CD4-positive, alpha-beta T cell treated with Interleukin-6 for 4 hours (primary cell): ENCODE measurements at places on chromosomes 11 and 22.

- DNase-seq = no peak
Measured at GRCh38 chr22:46580940-46581537, 39.1 kb upstream of the GRAMD4 start.

GRCh38 chr11:122923302-122923701 lies 40.7 kb downstream of the JHY start:
- no peak for DNase-seq

DNA sequence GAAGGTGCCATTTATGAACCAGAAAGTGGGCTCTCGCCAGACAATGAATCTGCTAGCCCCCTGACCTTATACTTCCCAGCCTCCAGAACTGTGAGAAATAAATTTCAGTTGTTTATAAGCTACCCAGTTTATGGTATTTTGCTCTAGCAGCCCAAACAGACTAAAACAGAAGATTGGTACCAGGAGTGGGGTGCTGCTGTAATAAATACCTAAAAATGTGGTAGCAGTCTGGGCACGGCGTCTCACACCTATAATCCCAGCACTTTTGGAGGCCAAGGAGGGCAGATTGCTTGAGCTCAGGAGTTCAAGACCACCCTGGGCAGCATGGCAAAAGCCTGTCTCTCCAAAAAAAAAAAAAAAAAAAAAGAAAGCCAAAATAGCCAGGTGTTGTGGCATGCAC lies 21.3 kb downstream of the TECTA start:
- no peak for DNase-seq

DNA sequence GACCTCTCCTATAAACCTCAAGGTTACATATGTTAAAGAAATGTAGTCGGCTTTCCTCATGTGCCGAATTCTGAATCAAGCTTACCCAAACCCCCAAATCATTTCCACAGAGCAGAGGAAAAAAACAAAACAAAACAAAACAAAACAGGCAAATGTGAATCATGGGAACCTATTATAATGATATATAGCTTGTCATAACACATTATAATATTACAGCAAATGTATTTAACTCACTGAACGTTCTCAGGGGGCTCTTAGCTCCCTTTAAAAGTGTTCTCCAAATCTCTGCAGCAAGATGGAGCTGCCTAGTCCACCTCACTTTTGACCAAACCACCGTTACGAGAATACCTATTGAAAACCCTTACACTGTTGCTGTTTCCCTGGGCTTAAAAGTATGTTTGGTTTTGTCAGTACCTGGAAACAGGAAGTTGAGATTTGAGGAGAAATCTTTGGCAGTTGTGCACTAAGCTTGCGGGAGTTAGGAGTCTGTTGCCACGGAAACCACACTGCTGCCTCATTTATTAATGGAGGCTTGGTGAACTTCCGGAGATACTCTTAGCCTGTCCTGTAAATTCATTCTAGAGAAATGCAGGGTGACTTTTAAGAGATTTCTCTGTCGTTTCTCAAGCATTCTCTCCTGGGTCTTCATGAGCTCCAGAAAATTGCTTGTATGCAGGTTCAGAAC lies 167.0 kb upstream of the RASSF10 start:
- no peak for DNase-seq

DNA sequence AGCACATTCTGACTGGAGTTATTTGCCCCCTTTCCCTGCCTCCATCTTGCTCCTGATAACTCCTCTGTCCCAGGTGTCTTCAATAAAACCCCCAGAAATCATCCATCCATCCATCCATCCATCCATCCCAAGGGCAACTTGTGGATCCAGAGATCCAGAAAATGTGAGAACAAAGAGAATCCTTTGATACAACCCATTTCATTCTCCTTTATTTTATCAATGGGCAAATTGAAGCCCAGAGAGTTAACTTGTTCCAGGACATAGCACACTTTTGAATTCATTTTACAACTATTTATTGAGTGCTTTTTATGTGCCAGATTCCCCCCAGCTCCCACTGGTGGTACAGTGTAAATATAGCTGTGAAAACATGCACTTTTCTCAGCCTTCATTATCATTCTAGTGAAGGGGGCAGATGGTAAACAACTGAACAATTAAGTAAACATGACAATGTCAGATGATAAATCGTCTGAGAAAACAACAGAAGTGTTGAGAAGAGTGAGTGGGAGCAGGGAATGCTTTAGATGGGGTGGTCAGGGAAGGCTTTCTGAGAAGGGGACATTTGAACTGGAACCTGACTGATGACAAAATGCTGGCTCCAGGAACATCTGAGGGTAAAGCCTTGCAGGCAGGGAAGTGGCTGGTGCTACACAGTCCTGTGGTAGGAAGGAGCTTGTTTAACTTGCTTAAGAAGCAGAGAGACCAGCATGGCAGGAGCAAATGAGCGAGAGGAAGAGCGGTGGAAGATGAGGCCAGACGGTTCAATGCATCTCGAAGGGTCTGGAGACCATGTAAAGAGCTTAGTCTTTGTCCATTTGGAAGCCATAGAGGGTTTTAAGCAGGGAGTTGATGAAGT lies 80.0 kb upstream of the TIMP3 start:
- DNase-seq = no peak

DNA sequence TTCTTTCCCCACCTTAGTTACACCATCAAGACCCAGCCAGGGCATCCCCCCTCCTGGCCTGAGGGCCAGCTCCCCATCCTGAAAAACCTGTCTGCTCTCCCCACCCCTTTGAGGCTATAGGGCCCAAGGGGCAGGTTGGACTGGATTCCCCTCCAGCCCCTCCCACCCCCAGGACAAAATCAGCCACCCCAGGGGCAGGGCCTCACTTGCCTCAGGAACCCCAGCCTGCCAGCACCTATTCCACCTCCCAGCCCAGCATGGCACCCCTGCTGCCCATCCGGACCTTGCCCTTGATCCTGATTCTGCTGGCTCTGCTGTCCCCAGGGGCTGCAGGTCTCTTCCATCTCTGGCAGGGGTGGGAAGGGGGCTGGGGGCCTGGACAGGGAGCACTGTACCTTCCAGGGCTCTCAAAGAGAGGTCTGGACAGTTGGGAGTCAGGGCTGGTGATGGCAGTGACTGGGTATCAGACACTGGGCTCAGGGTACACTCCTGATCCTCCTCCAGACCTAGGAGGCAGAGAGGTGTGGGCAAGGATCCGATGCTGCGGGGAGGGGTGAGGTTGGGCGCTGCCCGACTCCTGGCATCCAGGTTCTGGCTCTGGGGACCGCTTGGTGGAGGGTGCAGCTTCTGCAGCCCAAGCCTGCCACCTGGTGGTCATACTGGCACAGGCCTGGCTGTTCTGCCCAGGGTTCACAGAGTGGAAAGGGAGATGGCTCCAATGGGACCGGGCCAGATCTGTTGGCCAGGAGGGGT lies at the start of gene UPK2:
TSS of gene UPK2 (plus strand) at position 205 of the 753 bp plus-strand sequence. CDS start at position 258, 53 bp downstream.
- peak; percentile 93 for DNase-seq

- DNase-seq = no peak
Measured at GRCh38 chr22:17845790-17846189, 71.5 kb upstream of the BID start.

DNA sequence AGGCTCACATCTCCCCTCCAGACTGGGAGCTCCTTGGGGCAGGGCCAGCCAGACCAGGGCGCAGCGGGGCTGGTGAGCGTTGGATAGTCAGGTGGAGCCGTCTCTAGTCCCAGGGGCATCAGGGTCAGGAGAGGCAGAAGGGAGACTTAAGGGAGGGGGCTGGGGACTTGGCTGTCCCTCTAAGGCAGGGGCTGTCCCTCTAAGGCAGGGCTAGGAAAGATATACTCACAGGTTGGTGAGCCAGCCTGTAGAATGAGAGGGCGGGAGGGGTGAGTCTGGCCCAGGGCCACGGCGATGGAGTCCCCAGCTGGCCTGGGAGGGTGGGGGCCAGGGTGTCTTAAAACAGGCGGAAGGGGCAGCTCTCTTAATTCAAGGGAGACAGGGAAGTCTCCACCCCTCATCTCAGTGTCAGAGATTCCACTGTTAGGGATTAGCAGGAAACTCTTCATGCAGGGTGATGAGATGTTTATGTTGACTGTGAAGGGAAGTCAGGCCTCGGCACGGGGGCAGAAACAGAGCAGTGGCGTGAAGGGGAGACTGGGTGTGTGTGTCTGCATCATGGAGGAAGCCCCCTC lies 11.3 kb downstream of the P2RY2 start:
- no peak for DNase-seq

GRCh38 chr11:134289789-134290188 lies 13.6 kb downstream of the GLB1L3 start:
- no peak for DNase-seq

DNA sequence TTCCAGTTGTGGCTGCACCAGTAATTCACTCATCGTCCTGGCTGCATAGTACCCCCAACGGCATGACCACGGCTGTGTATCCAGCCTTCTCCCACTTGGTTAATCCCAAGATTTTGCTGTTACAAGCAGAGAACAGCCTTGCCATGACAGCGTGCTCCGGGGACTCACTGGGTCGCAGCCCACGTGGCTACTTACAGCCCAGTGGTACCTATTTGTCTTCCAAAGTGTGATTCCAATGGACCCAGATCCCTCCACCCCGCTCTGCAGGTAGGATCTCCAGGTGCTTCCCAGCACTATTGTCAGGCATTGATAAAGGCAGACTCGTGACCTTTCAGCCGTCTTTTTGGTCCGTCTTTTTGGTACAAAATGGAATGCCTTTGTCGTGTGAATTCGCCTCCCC lies 119.0 kb upstream of the FGF3 start:
- DNase-seq = no peak

DNA sequence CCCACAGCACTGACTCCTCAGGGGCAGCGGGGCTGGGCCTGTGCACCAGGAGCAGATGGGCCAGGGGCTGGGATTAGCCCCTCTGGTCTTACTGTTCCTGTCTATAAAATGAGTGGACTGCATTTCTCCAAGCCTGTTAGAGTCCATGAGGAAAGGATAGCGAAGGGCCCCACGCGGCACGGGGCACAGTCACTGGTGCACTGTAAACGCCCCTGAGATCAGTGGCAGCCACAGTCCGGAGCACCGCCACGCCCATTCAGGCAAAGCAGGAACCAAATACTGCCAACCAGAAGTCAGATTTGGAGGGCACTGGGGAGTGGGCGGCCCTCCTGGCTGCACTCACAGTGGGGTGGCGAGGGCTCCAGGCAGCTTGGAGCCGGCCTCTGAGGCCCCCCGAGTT lies 387.5 kb downstream of the TBC1D22A start:
- DNase-seq = no peak

DNA sequence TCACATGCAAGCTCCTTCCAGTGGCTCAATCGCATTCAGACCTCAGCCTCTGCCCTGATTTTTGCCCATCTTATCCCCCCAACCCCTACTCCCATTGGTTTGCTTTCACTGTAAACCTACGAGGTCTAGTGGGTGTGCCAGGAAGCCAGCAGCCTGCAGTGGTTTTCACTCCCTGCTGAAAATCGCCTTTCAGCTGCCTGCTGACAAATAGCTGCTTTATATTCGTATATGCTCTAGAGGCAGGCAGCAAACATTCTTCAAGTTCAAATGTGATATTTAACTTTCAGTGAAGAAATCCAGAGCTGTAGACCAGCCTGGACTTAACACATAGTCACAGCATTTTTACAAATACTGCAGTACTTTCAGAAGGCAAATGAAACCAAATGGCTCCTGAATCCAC lies 92.8 kb upstream of the APOA1 start:
- DNase-seq = peak; percentile 60

DNA sequence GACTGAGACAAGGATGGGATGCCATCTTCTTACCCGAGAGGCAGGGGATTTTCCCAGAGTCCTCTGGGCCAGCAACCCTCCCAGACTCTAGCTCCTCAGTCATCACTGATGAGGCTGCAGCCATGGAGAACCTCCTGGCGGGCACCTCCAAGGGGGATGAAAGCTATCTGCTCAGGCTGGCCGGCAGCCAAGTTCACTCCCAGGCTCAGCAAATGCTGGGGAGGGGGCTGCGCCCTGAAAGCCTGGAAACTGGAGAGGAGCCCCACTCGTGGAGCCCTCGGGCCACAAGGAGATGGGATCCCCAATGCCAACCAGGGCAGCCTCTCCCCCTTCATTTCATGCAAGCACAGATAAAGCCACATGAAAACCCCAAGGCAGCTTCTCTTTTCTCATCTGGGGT lies 75.0 kb downstream of the CACNA1I start:
- DNase-seq = no peak

DNA sequence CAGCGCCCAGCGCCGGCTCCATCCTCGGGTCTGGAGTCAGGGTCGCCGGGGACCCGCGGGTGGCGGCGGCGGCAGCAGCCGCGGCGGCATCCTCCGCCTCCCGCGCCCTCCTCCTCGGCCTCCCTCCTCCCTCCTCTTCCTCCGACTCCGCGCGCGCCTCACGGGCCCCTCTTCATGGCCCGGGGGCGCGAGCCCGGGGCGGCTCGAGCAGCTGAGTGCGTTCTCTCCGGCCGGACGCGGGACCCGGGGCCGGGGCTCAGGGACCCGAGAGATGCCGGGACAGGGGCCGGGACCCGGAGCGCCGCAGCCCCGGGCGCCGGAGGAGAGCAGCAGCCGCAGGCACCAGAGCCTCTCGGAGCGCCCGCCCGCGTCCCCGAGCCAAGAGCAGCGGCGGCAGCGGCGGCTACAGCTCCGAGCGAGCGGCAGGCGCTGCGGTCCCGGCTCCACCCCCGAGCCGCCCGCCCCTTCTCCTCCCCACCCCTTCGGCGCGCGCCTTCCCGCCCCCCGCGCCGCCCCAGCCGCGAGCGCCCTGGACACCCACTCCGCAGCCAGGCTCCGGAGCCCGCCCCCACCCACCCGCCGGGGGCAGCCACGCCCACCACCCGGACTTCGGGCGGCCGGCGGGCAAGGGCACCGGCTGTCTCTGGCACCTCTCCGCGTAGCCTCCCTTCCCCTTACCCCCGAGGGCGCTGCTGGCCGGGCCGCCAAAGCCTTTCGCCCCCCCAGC lies at the start of gene CHST1:
TSS of gene CHST1 (minus strand) at position 417 of the 727 bp plus-strand sequence. CDS start 14,699 bp downstream, outside the sequence.
- peak; percentile 13 for DNase-seq

DNA sequence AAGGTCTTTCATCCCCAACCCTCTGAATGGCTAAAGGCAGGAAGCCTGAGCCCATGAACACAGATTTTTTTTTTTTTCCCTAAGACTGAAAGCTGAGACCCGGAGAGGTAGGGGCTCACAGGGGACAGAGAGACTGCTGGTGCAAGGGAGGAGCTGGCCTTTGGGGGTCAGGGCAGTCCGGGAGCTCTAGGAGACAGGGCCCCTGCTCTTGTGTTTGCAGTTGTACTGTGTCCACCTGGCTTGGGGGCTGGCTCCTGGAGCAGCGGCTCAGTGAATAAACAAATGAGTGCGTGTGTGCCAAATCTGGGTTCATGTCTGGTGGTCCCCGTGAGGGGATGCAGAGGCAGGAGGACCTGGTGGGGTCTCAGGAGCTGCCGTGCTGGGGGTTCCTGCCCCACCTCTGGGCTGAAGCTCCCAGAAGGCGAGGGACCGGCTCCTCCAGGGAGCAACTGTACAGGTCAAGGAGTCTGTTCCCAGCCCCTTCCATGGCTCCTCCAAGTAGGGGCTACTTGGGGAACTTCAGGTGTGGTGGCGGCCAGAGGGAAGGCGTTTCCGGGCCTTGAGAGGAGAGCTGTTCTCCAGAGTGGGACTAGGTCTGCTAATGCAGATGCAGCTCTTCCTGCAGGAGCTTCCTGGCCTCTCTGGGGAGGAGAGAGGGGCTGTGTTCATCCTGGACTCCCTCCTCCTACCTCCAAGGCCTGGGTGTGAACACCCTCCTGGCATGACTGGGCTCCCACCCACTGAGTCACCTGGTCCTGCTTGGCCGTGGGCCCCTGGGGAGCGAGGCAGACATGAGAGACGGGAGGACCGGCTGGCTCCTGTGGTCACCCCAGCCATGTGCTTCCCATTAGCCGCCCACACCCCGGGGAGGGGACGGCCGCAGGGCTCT lies 57.6 kb downstream of the FBXO7 start:
- no peak for DNase-seq
